Activated gamma-delta T cell treated with anti-CD3 and anti-CD28 coated beads, Interleukin-2, amount 50 U/mL, for 16 hours (primary cell): ENCODE measurements at places on chromosomes 7 and 10.

- no peak for DNase-seq
These were observed 28.3 kb upstream of the ZMIZ2 start for GRCh38 chr7:44720301-44720700.

DNA sequence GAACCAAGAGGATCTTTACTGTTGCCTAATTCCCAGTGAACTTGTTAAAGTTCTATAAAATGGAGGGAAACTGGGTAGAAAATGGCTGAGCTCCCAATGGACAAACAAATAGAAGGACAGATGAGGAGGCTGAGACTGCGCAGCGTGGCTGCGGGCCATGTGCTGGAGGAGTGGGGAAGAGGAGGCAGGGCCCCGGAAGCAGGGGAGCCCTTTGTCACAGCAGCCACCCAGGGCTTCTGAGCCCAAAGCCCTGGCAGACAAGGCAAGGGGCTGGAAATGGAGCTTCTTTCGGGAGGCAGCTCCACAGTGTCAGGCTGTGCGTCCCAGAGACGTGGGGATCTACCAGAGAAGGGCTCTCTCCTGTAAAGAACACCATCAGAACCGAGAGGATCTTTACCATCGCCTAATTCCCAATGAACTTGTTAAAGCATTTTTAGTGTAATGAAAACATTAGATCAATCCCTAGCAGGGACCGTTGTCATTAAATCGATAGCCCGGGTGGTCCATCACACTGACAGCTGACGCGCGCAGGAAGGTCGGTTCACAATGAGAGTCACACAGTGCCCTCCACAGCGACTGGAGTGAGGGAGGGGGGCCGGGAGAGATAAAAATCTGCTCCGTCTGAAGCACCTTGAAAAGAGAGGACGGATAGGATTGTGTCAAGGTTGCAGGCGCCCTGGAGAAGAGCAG lies 14.0 kb upstream of the CNPY1 start:
- DNase-seq, result no peak

GRCh38 chr10:132604686-132605085 lies 67.1 kb downstream of the INPP5A start:
- no peak for DNase-seq

- no peak for DNase-seq
These were observed 10.7 kb downstream of the C10orf90 start for GRCh38 chr10:126659750-126660149.

DNA sequence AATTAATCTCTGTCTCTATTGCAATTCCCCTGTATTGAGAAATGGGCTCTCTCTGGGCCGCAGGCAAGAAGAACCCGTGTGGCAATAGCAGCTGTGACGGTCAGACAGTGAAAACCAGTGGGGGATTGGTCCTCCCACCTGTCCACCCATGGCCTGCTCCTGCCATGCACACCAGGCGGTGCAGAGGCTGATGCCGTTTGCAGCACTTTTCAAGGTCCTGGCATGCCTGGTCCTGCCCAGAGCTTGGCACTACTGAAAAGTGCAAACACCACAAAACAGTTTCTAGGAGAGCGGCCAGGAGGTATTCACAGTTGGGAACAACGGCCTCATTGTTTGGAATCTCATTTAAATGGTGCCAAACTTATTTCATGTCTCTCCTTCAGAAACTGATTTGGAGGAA lies 41.5 kb downstream of the PSPH start:
- DNase-seq, result no peak

GRCh38 chr7:140060788-140061606 lies 1.8 kb downstream of the PARP12 start:
- DNase-seq, result no peak

- no peak for DNase-seq
These were observed 430.3 kb downstream of the SORCS1 start for GRCh38 chr10:106734220-106734619.
